LHCN-M2 (cell line): ENCODE measurements at places on chromosomes 16 and 17. TPM values are rescaled to one million over a fixed set of nuclear protein-coding genes. Genes with fewer than 3 reads are reported as not detected.

DNA sequence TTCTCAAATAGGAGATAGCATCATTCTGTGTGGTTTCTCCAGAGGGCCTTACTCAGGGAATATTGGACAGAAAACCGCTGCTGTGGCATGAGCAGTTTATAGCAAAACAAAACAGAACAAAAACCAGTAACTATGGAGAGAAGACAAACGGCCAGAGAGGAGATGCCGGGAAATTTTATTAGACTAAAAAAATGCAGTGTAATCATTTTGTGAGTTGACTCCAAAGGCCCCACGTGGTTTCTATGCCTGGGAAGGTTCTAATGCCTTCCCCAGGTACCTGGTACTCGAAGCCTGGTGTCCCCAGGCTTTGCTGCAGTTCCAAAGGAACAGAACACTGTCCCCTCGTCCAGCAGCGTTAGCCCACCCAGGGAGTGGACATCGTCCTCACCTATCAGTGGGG is 12.9 kb upstream of the CACNG5 start:
- no peak for DNase-seq

The KRTAP4-3 gene
- total RNA-seq, result not detected in 2 replicates

GRCh38 chr17:29674281-29674680 is 51.6 kb upstream of the CORO6 start:
- no peak for DNase-seq

- DNase-seq, result peak; percentile 94
Measured at GRCh38 chr16:56610017-56610608, 1.7 kb downstream of the MT2A start.

The CAVIN1 gene
- total RNA-seq, result 308 and 325 TPM in 2 replicates

GRCh38 chr16:25366078-25366477 is 108.4 kb upstream of the ZKSCAN2 start:
- DNase-seq, result no peak

The CMTM1 gene
- total RNA-seq, result 3.7 and 4.3 TPM in 2 replicates

DNA sequence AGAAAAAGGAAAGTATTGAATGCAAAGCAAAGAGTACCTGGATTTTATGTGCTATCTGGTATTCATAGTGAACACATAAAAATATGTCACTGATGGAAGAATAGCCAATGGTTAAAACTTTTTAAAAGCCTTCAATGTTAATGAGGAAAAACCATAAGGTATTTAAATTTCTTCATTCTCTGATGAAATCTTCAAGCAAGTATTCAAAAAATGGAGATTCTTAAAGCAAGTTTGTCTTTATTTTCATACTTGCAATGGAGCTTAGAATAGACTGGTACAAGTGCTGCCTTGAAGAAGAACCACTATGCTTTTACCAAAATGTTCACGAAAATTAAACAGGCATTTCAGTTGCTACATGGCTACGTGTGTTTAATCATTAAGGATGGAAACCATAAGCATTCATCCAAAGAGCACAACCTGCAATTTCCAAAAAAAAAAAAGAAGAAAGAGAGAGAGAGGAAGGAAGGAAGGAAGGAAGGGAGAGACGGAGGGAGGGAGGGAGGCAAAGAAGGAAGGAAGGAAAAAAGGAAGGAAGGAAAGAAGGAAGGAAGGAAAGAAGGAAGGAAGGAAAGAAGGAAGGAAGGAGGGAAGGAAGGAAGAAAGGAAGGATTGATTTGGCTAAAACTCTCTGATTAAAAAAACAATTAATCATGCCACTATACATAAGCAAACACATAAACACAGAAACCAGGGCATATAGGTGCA is 17.6 kb downstream of the HS3ST3A1 start:
- DNase-seq, result no peak

DNA sequence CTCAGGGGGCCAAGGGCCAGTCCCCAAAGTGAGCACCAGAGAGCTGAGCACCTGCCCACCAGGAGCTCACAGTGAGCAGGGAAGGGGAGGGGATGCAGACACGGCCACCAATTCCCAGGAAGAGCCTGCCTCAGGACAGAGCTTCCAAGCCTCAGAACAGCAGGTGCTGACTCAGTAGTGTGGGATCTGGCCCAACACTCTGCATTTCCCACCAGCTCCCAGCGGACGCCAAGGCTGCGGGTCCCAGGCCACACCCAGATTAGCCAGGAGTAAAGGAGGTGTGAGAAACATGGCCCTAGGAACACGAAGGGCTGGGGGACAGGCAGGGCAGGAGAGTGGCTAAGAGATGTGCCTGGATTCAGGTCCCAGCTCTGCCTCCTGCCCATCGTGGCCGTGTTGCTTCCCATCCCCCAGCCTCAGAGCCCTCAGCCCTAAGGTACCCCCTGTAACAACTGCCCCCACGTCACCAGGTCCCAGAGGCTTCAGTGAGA is 28.4 kb upstream of the EIF1 start:
- no peak for DNase-seq

The CD300C gene
- not detected in 2 replicates for total RNA-seq

DNA sequence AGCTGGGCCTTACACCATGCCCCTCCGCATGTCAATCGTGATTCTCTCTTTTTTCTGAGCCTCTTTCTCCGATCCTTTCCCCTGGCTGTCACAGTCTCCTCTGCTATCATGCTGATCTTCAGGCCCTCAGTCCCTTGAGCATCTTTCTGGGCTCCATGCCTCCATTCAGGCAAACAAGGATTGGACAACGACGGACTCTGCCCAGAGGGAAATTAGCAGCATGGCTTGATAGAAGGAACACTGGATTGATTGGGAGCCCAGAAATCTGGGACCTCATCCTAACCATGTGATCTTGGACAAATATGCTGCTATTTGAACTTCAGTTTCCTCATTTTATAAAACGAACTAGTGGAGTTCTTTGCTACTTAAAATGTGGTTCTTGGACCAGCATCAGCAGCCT is 19.6 kb upstream of the PHF12 start:
- no peak for DNase-seq

DNA sequence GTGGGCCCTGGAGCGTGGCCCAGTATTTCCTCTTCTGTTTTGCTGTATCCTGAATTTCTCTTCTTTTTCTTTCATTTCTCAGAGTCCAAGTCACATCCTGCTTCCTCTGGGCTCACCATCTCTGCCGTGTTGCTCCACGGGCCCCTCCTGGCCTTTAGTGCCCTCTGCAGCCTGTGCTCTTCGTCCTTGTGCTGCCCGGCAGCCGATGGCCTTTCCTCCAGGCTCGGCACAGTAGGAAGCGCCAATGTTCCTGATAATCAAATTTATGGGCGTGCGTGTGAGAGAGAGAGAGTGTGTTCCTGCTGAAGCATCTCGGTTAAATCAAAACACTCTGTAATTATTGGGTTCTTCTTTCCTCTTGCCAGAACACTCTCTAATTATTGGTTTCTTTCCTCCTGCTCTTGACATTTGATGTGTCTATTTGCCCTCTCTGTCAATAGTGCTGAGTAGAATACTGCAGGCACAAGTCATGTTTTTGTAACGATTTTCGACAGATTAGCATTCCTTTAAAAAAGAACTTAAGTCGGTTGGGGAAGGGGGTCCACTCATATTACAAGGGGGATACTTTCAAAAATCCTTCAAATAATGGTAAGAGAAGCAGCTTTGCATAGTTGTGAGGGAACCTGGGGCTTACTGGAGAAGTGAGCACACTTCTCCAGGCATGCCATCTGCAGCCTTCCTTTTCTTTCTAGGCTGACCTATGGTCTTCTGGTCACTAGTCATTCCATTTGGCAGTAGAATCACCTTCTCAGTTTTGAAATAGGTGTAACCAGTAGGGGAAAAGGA is 126.6 kb downstream of the RPTOR start:
- no peak for DNase-seq

DNA sequence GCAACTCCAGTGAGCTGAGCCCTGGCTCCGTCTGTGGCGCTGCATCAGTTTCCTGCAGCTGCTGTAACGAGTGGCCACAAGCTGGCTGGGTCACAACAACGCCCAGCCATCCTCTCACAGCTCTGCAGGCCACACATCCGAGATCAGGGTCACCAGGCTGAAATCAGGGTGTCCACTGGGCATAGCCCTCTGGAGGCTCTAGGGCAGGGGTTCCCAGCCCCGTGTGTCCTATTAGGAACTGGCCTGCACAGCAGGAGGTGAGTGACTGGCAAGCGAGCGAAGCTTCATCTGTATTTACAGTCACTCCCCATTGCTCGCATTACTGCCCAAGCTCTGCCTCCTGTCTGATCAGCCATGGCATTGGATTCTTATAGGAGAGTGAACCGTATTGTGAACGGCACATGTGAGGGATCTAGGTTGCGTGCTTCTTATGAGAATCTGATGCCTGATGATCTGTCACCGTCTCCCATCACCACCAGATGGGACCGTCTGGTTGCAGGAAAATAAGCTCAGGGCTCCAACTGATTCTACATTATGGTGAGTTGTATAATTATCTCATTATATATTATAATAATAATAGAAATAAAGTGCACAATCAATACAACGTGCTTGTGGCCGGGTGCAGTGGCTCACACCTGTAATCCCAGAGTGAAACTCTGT is 176.5 kb downstream of the SEC14L1 start:
- DNase-seq, result no peak

GRCh38 chr17:12579288-12579687 is 86.4 kb upstream of the MYOCD start:
- DNase-seq, result no peak

GRCh38 chr17:31597646-31598398 is 206.3 kb downstream of the RAB11FIP4 start:
- no peak for DNase-seq

The FOXF1 gene
- not detected in 2 replicates for total RNA-seq

DNA sequence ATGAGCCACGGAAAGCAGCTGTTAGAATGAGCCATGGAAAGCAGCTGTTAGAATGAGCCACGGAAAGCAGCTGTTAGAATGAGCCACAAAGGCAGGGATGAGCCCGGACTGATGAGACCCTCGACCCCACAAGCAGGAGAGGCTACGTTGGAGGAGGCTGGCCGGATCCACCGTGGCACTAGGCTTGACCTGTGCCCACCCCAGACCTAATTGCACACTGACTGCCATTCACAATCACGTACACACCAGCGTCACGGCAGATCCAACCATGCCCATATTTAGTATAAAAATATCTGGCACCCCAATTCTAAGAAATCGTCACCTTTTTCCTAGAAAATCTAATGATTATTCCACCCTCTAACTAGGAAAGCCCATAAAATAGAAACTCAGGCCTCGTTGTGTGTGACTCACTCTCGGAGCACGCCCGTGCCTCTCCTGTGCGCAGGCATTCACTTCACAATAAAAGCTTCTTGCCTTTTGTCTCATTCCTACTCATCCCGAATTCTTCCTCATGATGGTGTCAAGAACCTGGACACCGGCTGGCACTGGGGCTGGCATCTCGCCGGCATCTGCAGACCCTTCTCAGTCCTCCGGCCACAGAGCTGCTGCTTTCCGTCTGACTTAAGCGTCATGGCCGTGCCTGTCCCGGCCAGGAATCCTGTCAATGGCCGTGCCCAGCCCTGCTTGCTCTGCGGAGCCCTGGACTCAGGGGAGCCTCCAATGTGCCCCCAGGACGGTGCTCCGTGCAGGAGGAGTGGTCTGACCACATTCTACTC is 5.5 kb upstream of the SECTM1 start:
- DNase-seq, result peak; percentile 98

DNA sequence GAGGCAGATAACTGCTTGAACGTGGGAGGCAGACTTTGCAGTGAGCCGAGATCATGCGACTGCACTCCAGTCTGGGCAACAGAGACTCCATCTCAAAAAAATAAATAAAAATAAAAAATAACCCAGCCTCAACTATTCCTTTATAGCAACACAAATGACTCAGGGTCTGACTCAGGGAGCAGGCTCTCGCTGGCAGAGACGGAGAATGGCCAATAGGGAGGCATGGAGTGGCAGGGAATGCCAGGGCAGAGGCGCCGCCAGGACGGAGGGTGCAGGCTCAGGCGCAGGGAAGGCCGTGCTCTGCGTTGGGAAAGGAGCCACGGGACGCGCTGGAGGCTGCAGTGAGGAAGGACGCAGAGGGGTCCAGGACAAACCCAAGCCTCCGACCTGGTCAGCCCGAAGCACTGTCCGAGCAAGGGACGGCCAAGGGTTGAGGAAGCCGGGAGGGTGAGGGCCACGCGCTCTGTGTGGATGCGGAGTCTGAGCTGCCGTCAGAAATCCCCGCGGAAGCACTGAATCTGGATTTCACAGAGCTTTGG is 40.3 kb downstream of the PKD1 start:
- peak; percentile 69 for DNase-seq

DNA sequence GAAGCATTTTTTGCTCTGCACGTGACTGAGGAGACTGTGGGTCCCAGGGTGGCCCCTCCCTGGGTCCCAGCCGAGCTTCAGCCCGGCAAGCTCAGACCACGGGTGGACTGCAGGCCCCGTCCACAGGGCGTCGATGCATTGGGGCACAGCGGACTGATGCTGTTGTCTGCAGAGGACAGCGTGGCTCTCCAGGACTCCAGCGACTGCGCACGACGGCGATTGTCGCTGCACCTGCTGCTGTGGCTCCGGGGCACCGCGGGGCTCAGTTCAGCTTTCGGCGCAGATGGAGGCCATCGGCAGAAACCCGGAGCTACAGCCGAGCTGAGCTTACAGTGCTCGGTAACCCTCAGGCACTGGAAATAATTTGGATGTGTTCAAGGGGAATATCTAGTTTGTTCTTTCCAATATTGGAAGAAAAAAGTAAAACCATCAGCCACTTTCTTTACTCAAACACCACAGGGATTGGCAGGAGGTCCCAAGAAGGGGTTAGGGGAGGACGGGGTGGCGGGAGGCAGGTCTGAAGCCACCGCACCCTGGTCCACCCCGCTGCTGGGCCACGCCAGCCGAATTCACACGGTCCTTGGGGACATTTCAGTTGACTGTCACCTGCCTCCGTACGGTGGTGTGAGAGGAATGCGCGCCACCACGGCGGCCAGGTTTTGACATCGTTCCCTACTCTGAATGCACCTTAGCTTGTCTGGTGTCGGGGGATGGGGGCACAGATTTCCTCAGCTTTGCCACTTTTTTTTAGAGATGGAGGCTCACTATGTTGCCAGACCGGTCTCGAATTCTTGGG is 88.7 kb upstream of the RPH3AL start:
- no peak for DNase-seq

DNA sequence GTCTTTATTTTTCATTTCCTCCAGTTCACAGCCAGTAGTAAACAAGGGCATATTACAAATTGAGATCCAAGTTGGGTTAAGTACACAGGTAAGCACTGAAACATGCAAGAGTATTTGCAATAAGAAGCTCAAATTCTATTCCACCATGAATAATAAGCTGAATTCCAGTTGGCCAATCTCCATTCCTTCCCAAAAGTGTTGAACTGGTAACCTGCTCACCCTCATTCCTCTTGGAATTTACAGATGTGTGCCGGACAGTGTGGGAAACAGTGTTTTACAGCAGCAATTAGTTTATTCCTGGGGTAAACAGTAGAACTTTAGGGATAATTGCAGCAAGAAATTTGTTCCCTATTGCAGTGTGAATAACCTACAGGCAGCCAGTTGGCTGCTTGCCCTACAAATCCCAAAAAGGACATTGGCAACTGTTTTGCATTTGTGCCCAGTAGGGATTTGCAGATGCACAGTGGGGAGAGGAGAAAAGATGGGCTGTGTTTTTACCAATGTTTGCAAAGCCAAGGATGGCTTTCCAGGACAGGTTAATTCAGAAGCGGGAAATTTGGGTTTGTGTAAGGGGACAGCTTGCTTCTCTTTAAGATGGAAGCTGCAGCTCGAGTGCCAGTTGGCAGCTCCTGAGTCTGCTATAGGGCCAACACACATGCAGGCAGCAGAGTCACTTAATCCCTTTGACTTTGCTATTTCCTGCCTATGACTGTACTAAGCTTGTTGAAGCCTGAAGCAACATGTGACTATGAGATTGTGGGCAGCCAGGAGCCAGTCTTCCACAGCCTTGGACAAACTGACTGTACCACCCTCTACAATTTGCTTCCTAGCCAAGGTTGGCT is 318.9 kb downstream of the MAP2K6 start:
- peak; percentile 96 for DNase-seq
